ENCODE measurements at places on chromosomes 11 and 22.

GRCh38 chr22:50294319-50294656, 13.2 kb downstream of the PLXNB2 start:
- no peak for DNase-seq

DNA sequence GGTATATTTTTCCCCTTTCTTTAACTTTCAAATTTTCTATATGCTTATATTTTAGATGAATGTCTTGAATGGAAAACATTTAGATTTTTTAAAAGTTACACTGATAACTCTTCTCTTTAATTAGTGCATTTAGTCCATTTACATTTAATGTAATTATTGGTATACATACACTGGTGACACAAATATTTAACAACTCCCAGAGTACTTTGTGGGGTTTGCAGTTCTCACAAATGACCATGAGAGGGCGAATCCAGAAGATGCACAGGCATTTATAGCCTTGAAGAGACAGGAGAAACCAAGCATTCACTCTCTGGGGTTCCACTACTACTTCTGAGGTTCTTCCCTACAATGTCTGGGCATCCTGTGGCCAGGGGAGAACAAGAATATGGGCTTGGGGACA, 125.1 kb downstream of the TIMP3 start:
- DNase-seq: no peak

- no peak for DNase-seq
Observed at GRCh38 chr22:25663654-25664053, 78.3 kb upstream of the MYO18B start.

DNA sequence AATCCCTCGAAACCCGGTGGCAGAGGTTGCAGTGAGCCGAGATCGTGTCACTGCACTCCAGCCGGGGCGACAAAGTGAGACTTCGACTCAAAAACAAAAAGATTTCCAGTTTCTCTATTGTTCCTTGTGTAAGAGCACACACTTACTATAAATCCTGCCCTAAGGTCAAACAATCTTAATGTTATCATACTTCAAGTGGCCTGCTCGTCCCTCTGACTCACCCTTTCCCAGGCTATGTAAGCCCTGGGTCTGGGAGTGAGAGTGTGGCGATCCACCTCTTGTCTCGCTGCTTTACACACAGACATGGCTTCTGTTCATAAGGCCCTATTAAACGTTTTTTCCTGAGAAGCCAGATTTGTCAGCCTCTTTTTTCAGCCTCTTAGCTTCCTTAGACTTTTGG, 24.4 kb upstream of the A4GALT start:
- no peak for DNase-seq

DNA sequence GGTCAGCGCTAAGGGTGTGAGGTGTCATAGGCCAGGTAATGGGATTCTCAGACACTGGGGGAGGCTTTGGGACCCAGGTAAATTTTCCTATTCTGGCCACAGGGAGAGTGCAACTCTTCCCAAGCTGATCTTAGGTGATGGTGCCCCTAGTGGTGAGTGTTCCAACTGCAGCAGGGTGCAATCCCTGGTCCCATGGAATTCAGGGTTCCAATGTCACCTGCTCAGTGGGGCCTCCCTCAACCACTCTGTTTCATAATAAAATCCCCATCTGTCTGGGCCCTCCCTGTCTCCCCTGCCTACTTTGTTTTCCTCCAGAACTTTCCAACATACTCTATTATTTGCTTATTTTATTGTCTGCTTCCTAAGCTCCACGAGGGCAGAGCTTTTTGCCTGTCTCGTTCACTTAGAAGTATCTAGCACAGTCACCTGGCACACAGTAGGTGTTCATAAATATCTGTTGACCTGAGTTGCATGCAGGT, 2.9 kb upstream of the SGSM1 start:
- no peak for DNase-seq

GRCh38 chr11:73520353-73521061, 77.4 kb downstream of the FAM168A start:
- no peak for DNase-seq

- DNase-seq: no peak
Observed at GRCh38 chr11:134905928-134906327, 493.9 kb upstream of the B3GAT1 start.

DNA sequence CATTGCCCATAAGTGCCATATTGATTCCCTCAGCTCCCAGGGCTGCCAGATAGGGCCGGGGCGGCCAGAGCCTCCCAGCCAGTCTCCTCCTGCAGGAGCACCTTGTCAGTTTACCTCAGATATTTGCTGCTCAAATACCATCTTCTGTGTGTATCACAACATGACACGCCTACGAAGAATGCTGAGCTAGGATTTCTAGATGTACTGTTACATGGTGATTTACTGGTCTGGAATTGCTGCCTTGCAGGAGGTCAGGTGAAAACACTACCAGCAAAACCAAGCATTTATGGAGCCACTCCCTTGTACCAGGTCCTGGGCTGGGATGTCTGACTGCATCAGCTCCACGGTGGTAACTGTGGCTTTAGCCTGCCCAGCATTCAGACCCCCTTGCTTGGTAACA, 11.8 kb downstream of the MICAL3 start:
- no peak for DNase-seq

DNA sequence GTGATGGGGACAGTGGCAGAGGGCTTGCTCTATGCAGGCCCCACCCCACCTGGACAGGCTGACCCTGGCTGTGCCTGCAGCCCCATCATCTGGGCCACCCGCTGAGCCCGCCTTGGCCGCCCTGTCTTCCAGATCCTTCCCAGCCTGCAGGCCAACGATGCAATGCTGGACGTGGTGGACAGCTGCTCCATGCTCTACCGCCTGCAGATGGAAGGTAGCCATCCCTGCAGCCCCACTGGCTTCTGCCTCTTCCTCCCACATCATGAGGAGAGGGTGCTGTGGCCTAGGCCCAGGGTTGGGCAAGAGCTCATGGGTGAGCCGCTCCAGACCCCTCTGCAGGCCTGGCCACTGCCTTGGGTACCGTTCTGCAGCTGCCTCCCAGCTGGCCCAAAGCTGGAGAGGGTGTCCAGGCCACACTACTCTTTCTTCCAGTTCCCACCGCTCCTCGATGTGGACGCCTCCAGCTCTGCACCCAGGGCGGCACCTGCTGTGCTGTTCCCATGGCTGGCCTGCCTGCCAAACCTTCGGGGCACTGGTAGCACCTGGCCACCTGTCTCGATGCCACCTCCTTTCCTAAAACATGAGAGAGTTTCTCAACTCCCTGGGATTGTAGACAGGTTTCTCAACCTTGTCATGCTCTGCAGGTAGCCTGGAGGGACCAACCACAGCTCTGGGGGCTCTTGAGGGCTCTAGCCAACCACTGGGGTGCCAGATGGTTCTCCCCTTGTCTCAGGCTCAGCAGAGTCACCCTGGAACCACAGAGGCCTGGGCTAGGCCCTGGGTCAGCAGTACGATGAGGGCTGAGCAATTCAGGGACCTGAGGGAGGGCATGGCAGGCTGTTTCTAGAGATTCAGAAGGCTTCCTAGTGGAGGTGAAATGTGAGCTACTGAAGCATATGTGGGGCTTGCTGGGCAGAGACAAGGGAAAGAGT, 9.5 kb upstream of the GTSE1 start:
- no peak for DNase-seq

- no peak for DNase-seq
Observed at GRCh38 chr11:87114093-87114492, 76.4 kb downstream of the TMEM135 start.

- DNase-seq: no peak
Observed at GRCh38 chr11:2540223-2540991, 95.6 kb downstream of the KCNQ1 start.

DNA sequence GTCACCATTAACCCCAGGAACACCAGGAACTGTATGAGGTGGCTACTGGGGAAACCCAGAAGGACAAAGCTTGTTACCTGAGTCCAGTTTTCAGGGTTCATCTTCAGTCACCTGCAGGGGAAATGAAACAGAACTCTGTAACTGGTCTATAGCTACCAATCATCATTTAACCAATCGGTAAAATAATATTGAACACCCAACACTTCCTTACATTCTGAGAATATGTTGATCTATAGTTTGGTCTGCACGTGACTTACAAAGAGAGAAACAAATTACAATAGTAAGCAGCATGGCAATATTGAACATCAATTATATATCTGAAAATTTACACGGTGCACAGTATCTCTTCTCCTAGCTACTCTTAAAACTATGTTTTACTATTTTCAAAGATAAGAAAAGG, at the start of gene OR6T1:
TSS of gene OR6T1 (minus strand) at position 101 of the 400 bp plus-strand sequence. CDS start at position 101, 0 bp downstream.
- no peak for DNase-seq

GRCh38 chr11:31641477-31642062, 132.0 kb downstream of the ELP4 start:
- DNase-seq: peak; percentile 70

DNA sequence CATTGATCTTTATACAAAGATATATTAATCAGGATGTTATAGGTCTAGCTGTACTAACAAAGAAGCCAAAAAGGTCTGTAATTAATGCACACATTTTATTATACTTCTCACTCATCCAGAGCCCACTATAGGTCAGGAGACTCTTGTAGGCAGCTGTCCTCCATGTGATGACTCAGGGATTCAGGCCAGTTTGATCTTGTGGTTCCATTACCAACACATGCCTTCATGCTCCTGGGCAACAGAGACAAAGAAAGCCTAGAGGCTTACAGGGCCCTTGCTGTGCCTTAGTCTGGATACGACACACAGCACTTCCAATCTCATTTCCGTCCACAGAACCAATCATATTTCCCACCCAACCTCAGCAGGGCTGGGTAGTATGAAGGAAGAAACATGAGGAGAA, 150.3 kb upstream of the NCAM1 start:
- no peak for DNase-seq

DNA sequence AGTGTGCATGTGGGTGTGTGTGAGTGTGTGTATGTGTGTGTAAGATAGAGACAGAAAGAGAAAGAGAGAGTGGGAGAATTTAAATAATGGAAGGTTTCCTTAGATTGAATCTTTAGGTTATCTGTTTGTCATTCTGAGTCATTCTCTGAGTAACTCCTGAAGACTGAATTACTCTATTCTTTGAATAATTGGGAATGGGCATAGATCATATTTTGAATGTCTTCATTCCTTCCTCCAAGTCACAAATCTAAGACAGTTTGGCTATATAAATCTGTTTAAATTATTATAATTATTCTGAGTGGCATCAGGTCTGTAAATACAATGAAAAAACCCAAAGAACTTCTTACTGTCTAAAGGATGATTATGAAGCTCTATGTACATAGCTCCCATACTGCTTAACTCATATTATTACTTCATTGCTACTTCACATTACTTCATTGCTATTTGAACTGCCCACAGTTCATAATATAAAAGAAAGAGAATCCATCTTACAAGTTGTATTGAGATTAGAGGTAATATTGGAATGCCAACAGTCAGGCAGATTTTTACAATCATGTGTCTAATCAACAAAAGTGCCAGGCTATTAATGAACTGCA, 346.6 kb upstream of the CCDC179 start:
- no peak for DNase-seq

All from spinal cord (tissue), 10 donors.